ENCODE measurements at places on chromosomes 6 and 20.
A peak's percentile ranks its signal among the peaks of the same experiment; 100 is the strongest.

DNA sequence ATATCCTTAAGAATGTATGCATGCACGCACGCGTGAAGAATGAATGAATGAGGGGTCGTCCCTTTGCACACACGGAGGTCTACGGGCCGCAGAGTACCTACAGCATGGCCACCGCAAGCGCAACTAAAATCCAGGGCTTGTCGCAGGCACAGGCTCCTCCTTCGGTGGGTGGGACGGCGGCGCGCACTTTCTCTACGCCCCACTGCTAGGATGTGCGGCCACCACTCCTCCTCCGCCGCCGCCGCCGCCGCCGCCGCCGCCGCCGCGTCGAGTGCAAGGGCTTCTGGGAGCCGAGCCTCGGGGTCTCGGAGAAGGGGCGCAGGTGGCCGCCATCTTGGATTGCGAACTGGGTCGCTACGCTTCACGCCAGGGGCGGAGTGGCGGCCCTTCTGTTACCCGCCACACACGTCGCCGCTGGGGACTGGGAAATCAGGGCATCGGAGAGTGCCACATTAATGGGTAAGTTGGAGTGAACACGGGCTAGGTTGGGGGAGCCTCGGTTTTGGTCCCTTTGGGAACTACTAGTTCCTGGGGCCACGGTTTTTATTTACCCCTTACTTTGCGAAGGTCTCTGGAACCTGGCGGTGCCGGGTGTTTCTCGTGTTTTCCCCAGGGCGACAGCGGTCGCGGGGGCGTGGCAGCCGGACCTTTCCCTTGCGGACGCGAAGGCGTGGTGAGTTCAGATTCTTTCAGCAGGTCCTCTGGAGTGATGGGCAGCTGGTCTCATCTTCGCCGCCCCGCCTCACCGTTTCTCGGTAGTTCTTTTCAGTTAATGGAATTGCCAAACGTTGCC is at the start of gene KPNA5:
TSS of gene KPNA5 (plus strand) at position 332 of the 793 bp plus-strand sequence. CDS start at position 456, 124 bp downstream.
- peak; percentile 95 for DNase-seq

GRCh38 chr6:125346201-125346925 is 44.6 kb upstream of the HDDC2 start:
- DNase-seq: no peak

- DNase-seq: no peak
Measured at GRCh38 chr6:13838616-13839015, 24.3 kb upstream of the MCUR1 start.

- no peak for DNase-seq
Measured at GRCh38 chr20:23370873-23371272, 8.9 kb downstream of the GZF1 start.

DNA sequence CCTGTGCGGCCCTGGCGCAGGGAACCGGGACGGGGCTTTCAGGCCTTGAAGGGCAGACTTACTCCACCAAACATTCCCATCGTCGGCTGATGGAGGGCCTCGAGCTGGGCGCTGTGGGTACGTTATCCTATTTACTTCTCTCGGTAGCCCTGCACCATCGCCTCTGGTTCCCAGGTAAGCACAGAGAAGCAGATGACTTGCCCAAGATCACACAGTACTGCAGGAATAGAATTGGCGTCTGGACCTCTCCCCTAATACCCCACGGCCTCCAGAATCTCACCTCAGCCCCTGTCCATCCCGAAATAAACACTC is 46.4 kb downstream of the PDYN start:
- DNase-seq: no peak

DNA sequence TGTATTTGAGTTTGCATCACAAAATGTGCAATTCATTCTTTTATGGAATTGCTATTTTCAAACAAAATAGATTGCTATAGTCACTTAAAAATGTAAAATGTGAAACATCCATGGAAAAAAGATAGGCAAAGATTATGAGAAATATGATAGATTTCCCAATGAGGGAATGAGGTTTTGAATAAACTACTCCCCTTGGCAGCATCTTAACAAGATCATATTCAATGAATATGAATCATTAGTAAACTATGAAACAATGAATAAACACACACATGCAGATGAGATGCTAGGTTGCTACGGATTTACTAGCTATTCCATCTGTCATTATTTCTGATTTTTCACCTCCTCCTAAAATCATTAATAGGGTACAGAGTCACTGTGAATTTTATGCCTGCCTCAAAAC is 401.8 kb downstream of the PHF3 start:
- no peak for DNase-seq

GRCh38 chr6:149860834-149861602 is 3.1 kb downstream of the LRP11 start:
- DNase-seq: no peak

GRCh38 chr20:9395971-9396370 is 118.4 kb upstream of the LAMP5 start:
- DNase-seq: no peak

DNA sequence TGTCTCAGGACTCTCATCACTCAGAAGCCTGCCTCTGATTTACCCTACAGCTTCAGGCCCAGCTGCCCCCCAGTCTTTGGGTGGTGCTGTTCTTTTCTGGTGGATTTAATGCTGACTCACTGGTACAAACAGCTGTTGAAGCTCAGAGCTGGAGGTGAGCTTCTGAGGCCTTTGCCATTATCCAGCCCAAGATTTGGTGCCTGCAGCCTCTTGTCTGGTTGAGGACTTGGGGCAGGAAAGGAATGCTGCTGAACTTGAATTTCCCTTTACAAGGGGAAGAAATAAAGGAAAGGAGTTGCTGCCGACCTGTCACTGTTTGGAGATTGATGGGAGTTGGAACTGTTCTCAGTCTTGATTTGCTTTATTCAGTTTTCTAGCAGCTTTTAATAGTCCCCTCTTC is 19.8 kb downstream of the ABCF1 start:
- peak; percentile 52 for DNase-seq

- DNase-seq: no peak
Measured at GRCh38 chr20:43941476-43942200, 27.0 kb downstream of the TOX2 start.

Measured in GM03348 (cell line).